ENCODE measurements at places on chromosomes 5 and 9.

DNA sequence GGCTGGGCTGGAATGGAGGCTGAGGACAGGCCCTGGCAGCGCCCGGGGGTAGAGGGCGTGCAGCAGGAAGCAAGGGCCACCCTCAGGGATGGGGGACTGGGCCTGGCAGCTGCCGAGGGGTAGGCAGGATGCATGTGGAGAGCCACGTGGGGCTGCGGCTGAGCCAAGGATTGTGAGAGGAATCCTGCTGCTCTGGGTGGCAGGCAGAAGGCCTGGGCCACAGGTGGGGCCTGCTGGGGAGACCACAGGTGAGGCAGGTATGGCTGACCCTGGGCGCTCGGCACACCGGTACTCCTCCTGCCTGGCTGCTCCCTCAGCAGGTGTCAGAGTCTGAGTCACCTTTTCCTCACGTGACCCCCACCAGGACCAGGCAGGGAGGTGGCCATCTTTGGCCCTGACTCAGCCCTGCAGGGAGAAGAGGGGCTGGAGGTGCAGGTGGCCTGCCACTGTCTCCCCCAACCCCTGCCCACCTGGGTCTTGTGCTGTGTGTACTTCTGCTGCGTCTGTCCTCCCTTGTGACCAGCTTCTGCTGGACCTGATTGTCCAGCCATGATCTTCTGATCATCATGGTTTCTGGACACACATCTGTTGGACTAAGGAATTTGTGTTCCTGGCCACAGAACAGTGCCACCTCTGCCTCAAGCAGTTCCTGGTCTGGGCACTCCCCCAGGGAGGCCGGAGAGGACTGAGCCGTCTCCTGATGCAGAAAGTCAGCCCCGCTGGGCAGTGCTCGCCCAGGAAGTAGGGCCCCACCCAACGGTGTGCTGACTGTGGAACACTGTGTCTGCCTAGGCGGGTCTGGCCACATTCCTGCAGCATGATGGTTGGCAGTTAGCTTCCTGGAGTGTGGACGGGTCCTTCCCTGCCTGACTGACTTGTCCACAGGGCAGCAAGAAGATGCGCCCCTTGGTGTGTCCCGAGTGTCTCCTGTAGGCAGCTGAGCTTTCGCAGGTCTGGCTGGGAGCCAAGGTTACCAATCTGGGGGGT lies 6.4 kb downstream of the ARRDC1 start:
- DNase-seq = no peak

DNA sequence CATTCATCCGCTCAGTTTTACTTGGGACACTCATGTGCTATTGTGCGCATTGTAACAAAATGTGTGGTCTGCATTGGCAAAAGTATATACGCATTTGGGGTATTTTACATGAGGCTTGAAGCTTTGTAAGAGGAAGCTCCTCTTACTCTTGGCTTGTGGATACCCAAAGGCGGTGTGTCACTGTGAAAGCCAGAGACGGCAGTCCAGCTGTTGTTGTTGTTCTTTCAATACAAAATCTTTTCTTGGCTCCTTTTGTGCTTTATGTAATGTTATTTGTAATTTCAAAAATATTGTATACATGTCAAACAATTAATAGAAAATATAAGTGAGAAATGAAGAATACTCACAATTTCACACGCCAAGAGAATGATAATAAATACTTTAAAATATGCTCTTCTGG lies 128.3 kb upstream of the MOCS2 start:
- no peak for DNase-seq

- DNase-seq = no peak
Observed at GRCh38 chr9:134136118-134136995, 475 bp downstream of the WDR5 start.

DNA sequence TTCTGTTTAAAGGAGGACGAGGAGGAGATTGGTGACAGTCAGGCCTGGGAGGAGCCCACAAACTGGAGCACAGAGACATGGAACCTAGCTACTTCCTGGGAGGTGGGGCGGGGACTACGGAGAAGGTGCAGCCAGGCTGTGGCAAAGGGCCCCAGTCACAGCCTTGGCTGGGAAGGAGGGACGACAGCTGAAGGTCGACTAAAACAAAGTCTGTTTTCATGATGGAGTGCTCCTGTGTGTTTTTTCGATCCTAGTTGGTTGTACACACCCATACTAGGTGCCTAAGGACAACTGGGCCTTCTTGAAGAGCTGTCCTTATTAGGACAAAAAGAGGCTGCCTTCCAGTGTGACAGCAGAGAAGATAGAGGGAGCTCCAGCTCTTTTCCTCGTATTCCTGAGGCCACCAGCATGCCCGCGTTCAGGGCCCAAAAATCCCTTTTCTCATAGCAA lies 2.9 kb downstream of the CCDC107 start:
- no peak for DNase-seq

GRCh38 chr9:116208417-116209232 lies 55.0 kb downstream of the PAPPA start:
- DNase-seq = no peak

- no peak for DNase-seq
Observed at GRCh38 chr5:65672796-65673195, 48.0 kb downstream of the SHLD3 start.

- DNase-seq = no peak
Observed at GRCh38 chr9:34628656-34629490, at the start of gene ARID3C. TSS of gene ARID3C (minus strand) at chr9:34629066. CDS start at chr9:34628014, 1,052 bp downstream.

DNA sequence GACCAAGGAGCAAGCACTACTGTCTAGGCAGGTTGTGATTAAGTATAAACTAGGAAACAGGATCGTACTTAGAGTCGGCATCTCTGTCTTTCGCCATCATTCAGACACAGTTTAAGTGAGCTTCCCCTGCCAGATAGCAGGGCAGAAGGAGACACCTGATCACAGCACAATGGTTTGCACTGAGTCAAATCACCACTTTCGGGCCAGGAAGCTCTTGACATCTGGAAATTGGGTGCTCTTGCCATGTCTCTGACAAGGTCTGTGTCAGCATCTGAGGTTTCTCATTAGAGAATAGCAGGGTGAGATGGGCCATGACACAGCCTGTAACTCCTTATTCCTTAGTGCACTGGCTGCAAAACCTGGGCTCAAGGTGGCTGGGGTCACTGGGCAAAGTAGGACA lies 8.3 kb downstream of the ADRB2 start:
- no peak for DNase-seq

- DNase-seq = no peak
Observed at GRCh38 chr5:119275146-119275545, 80.7 kb upstream of the TNFAIP8 start.

DNA sequence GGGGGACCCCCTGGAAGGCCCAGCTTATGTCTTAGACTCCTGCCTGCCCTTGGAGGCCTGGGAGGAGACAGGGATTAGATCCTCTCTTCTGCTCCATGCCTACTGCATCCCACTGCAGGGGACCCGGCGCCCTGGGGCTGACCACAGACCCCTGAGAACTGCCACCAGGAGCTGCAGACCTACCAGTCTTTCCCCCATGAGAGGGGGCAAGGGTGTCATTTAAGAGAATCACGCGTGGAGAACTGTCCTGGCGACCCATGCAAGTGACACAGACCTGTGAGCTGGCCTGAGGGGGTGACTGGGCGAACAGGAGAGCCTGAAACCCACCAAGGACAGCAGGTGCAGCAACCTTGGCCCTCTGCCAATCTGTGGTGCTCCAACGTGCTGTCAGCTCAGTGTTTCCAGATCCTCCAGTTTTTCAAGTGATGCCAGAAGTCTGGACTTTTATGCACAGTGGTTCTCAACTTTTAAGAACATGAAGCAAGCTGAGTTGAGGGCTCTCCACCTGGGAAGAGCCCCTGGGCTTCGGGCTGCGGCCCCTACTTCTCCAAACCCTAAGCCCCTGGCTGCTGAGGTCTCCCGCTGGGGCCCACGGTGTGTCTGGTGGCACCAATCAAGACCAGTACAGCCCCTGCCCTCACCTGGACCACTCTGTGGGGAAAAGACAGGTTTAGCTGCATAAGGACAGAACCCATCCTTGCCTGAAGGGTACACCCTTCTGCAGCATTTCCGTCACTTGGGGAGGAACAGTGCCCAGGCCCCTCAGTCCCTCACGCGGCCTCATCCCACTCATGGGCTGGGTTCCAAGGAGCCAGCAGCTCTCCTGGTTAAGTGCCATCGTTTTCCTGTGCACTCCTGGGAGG lies 18.2 kb downstream of the GFPT2 start:
- DNase-seq = no peak

- no peak for DNase-seq
Observed at GRCh38 chr5:81417052-81417451, 23.1 kb upstream of the ACOT12 start.

- DNase-seq = no peak
Observed at GRCh38 chr9:89993678-89994630, 389.1 kb downstream of the GADD45G start.

DNA sequence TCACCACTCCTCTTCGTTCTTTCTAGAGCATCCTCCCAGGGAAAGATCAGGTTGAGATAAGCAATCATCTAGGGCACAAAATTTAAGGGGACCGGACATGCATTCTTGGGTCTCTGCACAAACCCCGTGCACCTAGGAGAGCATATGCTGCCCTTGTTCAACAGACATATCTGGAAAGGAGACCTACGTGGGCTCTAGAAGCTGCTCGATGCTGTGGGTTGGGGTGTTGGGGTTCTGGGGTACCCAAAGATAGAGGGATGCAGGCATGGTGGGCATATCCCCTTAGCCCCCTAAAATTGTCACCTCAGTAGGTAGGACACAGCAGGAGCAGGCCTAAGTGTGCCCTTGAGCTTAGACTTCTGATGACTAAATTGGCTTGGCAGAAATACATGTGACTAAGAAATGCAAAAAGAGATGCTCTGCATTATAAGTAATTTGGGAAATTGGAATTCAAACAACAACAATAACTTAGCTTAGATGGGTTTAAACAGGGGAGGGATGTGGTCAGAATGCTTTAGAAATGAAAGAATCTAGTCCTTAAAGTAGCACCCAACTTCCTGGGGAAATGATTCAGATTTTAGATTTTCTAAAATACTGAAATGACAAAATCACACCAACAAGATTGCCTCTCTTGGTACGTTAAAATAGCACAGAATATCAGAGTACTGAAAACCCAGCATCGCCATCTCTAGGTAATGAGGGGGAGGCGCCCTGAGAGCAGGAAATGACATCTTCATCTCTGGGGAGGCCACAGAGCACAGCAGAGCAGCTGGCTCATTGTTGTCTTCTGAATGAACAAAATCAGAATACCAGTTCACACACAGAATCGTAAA lies 172.3 kb downstream of the GNA14 start:
- DNase-seq = peak; percentile 50

DNA sequence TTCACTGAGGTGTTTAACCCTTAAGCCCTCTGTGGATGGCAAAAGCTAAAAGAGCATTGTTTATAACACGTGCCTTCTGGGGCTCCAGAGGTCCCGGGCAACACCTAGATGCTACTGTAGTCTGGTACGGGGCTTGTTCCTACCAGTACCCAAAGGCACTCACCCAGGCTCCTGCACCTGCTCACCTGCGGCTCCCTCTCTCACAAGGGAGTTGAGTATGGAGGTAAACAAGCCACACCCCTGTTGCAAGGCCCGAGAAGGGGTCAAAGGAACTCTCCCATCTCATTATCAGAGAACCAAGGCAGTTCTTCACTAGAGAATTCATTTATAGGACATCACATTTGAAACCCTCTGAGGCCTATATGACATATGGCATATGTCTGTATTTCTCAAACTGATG lies 53.4 kb upstream of the IL6ST start:
- no peak for DNase-seq

GRCh38 chr5:89313804-89314588 lies 431.0 kb upstream of the MEF2C start:
- DNase-seq = peak; percentile 15

DNA sequence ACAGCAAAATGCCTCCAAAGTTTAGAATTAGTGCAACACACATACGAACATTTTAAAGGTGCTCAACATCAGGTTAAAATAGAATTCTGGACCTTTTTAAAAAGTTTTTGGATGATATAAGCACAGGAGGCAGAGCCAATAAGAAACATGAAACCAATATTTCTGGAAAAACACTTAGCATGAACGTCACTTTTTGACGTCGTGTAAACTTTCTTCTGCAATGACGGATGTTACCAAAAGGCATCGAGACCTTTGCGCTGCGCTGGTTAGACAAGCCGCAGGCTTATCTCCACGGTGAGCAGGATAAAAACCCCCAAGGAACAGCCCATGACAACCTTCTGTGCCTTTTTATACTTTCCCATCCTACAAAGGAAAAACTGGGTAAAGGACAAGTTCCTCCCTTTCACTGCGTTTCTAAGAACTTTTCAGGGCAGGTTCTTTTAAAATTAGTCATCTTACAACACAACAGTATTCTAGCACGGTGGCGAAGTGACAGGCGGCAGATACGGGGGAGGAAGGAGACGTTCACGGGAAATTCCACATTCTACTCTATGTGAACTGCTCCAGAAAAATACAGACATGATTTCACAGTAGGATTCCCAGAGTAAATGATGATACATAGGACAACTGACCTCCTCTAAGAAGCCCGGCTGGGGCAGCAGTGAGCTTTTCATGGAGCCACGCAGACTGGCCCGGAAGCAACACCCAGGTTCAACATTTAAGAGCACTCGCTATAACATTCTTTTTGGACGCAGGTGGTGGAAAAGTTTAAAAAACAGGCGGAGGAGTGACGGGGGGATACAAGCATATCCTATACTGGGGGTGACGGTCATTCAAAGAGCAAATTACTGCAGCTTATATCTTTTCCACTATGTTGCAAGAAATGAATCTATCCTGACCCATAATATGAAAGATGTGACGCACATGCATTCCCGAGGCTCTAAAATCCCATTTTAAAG lies 52.4 kb downstream of the USP20 start:
- peak; percentile 78 for DNase-seq

Data from Jurkat, Clone E6-1 (cell line).